NCI-H2081 treated with DMSO at 0.1 percent for 48 hours (cell line): ENCODE measurements at places on chromosomes 5 and 9.

DNA sequence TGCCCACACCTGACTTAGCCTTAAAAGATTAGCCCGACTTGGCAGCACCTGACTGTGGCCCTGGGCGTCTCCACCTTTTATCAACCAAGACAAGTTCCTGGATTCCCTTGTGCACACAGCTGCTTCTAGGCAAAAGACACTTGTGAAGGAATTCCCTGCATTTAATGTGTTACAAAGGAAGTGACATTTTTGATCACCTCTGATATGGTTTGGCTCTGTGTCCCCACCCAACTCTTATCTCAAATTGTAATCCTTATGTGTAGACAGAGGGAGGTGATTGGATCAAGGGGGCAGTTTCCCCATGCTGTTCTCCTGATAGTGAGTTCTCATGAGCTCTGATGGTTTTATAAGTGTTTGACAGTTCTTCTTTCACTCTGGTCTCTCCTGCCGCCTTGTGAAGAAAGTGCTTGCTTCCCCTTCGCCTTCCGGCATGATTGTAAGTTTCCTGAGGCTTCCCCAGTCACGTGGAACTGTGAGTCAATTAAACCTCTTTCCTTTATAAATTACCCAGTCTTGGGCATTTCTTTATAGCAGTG is 2.6 kb upstream of the CPEB4 start:
- DNase-seq: no peak

DNA sequence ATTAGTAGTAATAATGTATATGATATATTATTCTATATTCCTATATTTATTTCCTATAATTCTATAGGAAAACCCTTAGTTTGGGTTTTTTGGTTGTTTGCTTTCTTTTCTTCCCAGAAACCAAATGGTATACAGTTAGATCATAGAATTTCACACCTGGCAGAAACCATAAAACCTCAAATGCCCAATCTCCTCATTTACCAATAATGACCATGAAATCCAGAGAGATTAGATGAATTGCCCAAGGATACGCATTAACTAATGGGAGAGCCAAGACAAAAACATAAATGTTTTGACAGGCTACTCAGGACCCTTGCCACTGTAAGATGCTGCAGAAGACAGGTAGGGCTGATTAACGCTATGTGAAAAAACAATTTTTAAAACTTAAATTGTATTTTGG is 158.7 kb upstream of the FST start:
- no peak for DNase-seq

- DNase-seq: no peak
These were observed 5.1 kb upstream of the PCDH1 start for GRCh38 chr5:141883184-141883891.

DNA sequence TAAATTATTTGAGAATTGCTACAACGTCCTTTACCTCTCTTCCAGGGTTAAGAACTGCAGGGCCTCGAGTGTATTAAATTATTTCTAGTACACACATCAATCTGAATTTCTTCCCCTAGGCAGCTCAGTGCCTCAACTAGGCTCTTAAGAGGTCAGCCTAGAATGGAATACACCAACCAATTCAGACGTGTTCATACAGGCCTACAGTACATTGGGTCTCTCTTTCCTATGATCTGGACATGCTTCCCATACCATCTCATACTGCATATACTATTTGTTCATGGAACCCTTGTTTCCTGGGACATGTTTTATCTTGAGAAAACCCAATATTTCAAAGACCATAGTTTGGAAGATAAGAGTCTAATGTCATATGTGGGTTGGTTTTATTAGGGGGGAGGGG is 434.1 kb upstream of the WWC1 start:
- no peak for DNase-seq

DNA sequence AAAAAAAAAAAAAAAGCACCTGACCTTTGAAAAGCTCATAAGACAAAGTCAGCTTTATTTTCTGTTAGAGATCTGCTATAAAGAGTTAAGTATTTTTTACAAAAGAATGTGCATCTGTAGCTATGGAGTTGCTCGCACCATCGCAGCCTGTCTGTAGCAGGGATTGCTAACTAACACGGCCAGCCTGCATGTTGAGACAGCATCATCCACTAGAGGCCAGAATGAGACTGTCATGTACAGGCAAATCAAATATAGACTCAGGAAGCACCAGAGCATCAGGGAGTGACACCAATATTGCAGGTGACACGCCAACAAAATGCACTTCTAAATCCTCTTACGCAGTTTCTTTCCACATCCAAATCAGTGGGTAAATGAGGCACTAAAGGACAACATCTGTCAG is 136.3 kb upstream of the RASEF start:
- no peak for DNase-seq

DNA sequence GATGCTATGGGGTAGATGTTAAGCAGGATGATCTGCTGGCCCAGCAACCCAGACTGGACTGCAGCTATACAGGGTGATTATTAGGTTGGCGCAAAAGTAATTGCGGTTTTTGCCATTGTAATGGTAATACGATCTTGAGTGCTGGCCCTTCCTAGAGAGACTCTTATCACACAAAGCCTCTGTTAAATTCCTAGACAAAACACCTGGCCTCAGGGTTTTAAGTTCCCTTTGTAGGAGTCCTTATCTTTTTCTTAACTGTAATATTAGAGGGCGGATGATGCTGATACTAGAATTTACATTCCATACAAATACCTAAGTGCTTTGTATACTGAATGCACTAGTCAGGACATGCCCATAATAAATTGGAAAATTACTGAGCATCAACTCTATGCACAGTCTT is 222.2 kb downstream of the NDUFS4 start:
- DNase-seq: no peak

DNA sequence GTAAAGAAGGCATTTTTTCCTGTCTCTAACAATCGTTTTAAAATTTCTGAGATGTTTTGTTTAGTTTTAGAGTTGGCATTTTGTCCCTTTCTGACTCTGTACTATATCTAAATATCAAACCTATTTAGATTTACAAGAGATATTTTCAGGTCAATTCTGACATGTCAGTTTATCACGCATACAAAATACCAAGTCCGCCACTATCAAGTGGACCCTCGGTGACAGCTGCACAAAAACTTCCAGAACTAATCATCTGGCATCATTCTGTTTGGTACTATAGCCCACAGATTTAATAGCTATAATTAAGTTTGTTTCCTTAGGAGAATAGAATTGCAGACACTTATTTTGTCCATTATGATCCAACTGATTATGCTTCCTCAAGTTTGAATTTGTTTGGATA is 1278.2 kb downstream of the CDH12 start:
- DNase-seq: peak; percentile 95

- no peak for DNase-seq
These were observed 142.5 kb downstream of the CDH12 start for GRCh38 chr5:22710660-22711059.

DNA sequence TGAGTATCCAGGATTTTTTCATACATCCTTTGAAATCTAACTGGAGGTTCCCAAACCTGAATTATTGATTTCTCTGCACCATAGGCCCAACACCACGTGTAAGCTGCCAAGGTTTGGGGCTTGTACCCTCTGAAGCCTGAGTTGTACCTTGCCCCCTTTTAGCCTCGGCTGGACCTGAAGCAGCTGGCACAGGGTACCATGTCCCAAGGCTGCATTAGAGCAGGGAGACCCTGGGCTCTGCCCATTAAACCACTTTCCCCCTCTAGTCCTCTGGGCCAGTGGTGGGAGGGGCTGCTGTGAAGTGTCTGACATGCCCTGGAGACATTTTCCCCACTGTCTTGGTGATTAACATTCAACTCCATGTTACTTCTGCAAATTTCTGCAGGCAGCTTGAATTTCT is 532.9 kb upstream of the NUDT12 start:
- DNase-seq: no peak

DNA sequence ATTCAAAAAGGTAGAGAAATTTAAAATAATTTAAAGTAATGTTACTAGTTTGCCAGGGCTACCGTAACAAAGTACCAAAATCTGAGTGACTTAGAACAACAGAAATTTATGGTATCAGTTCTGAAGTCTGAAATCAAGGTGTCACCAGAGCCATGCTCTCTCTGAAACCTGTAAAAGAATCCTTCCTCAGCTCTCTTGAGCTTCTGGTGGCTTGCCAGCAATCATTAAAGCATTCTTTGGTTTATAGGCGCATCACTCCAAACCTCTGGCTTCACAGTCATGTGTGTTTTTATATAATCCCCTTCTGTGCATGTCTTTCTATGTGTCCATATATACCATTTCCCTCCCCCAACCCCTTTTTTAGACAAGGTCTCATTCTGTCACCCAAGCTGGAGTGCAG is 220.3 kb downstream of the COX7C start:
- DNase-seq: no peak

DNA sequence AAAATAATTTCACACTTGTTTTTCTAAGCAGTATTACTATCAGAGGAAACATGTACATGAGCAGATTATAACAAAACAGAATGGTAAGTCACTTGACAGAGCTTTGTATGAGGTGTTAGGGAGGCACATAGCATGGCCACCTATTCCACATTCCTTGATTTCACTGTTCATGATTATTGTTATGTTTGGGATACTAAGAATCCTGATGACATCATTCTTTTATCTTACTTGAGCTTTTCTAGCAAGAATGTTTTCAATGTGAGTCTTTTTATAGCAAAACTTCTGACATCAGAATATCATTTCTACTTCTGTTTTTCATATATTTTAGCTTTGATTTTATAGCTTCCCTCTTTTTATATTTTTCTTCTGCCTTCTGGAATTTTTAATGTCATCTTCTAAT is 208.2 kb downstream of the DMRTA1 start:
- DNase-seq: no peak

DNA sequence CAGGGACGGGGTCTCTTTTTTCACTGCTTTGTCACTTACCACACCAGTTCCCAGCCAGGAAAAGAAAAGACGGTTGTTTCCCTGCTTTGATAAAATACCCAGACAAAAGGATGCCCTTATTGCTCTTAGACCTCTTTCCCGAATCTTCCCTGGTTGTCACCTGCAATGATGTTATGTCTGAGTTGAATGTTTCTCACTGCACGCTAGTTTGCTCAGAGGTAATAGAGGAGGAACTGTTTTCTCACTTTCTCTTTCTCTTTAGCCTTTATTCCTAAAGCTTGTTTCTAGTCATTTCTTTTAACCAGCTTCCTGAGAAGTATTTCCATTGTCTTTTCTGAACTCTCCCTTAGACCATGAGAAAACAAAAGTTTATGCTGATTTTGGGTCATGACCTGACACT is 32.9 kb downstream of the ACER2 start:
- no peak for DNase-seq

- no peak for DNase-seq
These were observed 406.6 kb downstream of the ARHGEF28 start for GRCh38 chr5:74032617-74033016.

- no peak for DNase-seq
These were observed 92.7 kb downstream of the KCNIP1 start for GRCh38 chr5:170596482-170597044.
